ENCODE measurements at places on chromosomes 2 and 18.

GRCh38 chr18:39371996-39372395 lies 1806.4 kb upstream of the CELF4 start:
- DNase-seq: no peak

DNA sequence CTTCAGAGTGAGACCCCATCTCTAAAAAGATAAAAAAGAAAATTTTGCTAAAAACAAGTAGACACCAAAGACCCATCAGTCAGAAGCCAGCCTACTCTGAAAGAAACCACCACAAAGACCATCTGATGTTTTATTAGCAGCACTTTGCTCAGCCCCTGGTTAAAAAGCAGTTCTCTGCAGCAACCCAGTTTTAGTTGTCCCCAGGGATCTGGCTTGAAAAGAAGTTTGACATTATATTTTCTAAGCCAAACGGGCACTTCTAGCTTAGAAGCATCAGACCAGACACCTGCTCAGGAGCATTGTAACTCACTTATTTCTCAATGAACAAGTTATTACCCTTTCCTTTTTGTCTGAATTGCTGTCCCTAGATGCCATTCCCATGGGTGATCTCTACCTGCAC lies 164.2 kb upstream of the ETAA1 start:
- no peak for DNase-seq

DNA sequence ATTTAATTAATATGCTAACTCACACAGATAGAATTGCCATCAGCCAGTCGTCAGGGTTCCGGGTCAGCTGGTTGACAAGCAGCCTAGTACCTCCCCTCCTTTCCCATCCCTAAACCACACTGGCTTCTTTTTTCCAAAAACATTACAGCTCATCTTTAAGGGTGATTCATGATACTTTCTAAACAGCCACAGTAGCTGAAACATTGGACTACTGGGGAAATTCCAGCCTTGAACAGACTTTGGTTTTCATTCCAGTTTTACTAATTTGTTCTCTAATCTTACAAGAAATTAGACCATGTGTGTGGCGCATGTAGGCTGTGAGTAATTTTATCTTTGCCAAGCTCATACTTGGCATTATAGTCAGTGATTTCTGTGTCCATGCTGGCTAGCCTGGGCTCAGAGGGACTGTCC lies 110.8 kb downstream of the FMNL2 start:
- no peak for DNase-seq

DNA sequence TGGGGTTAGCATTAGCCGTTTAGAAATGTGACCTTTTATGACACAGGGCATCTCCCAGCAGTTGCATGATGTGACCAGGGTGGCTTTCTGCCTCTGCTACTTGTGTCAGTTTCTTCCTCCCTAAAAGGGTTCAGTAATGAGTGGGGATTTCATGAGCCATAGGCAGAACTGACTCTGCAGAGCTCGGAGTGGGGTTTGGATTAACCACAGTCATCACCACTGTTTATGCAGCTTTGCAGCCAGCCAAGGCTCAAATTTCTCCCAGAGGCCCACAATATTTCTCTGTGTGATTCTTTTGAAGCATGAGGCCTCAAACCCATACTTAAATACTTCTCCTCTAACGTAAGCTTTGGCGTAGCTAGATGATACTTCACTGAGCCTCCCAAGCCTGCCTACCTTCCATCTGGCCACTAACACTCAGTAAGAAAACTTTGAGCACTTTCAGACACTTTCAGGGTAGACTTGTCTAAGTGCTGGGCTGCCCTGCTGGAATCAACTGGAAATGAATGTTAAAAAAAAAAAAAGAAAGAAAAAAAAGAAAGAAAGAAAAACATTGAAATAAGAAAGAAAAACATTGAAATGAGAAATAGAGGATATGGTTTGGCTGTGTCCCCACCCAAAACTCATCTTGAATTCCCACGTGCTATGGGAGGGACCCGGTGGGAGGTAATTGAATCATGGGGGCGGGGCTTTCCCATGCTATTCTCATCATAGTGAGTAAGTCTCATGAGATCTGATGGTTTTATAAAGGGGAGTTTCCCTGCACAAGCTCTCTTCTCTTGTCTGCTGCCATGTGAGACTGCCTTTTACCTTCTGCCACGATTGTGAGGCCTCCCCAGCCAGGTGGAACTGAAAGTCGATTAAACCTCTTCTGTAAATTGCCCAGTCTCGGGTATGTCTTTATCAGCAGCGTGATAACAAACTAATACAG lies 11.5 kb upstream of the LAPTM4A start:
- DNase-seq: no peak

- DNase-seq: no peak
Observed at GRCh38 chr2:64727013-64727767, 73.5 kb upstream of the SERTAD2 start.

DNA sequence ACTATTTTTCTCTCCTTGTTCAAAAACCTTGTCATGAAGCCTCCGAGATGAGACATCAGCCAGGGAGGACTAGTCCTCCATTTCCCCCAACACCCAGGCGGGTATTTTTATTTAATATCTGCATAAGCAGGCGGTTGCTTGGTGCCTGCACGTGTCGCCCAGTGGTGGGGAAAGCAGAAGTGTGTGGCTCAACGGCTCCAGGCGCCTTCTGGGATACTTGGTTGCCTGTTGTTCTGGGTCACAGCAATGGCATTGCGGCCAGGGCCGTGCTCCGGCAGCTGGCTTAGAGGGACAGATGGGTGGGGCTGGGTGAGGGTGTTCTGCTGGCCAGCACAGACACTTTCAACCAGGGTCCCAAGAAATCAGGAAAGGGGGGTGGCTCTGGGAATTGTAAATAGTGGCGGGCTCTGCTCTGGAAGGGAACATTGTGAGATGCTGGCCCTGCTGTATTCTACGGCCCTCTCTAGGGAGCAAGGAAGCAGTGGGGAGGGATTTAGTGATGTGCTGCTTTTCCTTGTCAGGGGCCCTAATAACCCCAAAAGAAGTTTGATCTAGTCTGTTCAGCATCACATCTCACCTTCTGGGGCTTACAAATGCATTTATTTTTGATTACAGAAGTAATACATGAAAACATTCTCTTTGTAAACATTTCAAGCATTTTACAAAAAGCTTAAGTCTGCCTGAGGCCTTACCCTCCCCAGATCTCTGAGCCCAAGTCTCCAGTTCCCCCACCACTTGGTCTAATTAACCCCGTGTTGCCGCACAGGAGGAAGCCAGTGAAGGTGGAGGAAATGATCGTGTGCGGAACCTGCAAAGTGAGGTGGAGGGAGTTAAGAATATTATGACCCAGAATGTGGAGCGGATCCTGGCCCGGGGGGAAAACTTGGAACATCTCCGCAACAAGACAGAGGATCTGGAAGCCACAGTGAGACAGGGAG lies 1.1 kb downstream of the VAMP8 start:
- DNase-seq: no peak

- no peak for DNase-seq
Observed at GRCh38 chr18:45044787-45045186, 364.1 kb downstream of the SETBP1 start.

DNA sequence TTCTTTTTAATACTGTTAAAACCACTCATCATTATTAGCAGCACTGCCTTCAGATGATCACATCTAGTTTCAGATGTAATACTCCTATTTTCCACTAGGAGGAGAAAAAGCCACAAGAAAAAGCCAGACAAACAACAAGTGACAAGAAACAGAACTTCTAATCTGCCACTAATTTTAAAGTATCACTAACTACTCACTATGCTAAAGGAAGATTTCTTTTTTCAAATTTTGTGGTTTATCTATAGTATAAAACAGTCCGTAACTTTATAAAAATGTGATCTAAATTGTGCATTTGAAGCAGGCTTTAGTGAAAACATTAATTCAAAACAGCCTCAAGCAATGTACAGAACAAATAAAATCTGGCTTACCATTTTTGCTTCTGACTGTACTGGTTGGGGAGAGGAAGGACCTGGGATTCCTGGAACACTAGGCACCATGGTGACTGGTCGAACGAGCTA lies 56.8 kb downstream of the ATF2 start:
- DNase-seq: no peak

GRCh38 chr18:21739604-21740537 lies 721 bp upstream of the MIB1 start:
- DNase-seq: no peak

GRCh38 chr2:98894331-98895000 lies 41.6 kb downstream of the CRACDL start:
- DNase-seq: no peak

GRCh38 chr2:180006231-180006630 lies 866 bp downstream of the CWC22 start:
- DNase-seq: no peak

- DNase-seq: no peak
Observed at GRCh38 chr2:172597176-172597842, 41.4 kb downstream of the PDK1 start.

DNA sequence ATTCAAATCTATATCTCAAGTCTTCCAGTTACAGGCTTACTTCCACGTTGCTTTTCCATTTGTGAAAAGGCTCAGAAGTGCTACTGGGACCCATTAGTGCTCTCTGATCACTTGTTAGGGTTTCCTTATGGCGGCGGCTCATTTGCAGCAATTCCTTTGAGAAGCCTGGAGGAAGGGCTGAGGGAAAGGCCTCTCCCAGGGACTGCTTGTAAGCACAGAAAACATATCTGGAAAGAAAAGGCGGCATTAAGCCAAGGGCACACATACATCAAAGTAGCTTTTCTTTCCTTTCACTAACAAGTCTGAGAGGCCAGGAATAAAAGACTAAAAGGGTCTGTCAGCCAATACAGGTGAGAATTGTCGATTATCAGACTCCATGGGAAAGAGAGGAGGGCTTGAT lies 39.4 kb upstream of the ITGB6 start:
- no peak for DNase-seq

DNA sequence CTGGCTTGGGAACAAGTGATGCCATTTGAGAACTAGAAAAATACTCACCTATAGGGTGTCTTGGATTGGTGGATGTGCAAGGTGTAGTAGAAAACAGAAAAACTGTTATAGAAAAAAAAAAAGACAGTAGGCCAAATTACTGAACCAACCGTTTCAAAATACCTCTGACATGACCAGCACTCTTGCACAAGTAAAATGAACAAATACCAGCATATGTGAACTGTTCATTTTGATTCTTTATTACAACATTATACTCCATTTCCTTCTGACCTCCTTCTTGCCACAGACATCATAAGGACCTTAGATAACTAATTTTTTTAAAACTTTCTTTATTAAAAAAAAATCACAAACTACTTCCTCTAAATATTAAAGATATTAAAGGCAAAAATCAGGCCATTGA lies 125.5 kb downstream of the ATAD2B start:
- no peak for DNase-seq

- no peak for DNase-seq
Observed at GRCh38 chr18:5300476-5301010, 5.0 kb upstream of the ZBTB14 start.

GRCh38 chr18:48858676-48859075 lies 92.1 kb downstream of the SMAD7 start:
- no peak for DNase-seq

- no peak for DNase-seq
Observed at GRCh38 chr2:138319616-138320015, 182.0 kb upstream of the SPOPL start.
